Anterior cingulate cortex (tissue), 58 donors: ENCODE measurements at places on chromosomes 7 and 10.

- DNase-seq = no peak
Measured at GRCh38 chr10:128860574-128860973, 606.5 kb upstream of the MGMT start.

DNA sequence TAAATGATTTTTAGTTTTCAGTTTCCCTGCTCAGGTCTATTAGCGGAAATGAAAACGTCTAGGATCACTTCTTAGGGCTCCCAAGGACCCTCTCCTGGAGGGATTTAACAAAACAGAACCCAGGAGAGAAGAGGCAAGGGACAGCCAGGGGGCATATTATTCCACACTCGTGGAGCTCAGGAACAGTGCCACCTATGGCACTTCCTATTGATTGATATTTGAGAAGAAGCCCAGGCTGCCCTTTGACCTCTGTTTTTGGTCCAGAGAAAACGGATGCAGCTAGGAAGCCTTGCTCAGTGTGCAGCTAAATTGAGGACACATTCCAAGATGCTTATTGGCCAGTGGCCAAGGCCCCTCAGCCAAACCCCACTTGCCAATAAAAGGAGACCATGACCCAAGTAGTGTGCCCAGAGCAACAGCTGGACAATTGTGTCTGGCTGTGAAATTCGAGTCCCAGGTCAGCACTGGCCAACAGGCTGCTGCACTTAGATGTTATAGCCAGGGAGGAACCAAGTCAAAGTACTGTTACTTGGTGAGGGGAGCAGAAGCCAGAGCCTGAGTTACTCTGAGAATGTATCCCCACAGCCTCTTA, 24.0 kb upstream of the GPNMB start:
- no peak for DNase-seq

DNA sequence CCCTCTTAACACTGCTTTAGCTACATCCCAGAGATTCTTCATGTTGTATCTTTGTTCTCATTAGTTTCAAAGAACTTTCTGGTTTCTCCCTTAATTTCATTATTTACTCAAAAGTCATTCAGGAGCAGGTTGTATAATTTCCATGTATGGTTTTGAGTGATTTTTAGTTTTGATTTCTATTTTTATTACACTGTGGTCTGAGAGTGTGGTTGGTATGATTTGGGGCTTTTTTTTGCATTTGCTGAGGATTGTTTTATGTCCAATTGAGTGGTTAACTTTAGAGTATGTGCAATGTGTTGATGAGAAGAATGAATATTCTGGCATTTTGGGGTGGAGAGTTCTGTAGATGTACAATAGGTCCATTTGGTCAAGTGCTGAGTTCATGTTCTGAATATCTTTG, 37.9 kb upstream of the CAPZA2 start:
- DNase-seq = no peak

DNA sequence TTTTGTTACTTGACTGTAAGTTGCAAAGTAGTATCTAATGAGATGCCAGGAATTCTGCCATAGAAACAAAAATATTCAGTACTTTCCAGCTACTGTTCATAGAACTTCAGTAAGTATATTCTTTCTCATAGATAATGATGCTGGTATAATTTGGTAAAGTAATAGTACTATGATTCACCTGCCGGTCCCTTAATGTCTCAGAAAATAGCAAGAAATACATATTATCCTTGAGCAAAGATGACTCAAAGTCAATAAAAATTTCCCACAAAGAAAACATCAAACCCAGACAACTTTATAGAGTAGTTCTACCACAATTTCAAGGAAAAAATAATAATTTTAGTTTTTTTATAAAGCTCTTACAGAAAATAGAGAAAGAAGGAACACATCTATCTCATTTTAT, 105.4 kb downstream of the EPDR1 start:
- no peak for DNase-seq

DNA sequence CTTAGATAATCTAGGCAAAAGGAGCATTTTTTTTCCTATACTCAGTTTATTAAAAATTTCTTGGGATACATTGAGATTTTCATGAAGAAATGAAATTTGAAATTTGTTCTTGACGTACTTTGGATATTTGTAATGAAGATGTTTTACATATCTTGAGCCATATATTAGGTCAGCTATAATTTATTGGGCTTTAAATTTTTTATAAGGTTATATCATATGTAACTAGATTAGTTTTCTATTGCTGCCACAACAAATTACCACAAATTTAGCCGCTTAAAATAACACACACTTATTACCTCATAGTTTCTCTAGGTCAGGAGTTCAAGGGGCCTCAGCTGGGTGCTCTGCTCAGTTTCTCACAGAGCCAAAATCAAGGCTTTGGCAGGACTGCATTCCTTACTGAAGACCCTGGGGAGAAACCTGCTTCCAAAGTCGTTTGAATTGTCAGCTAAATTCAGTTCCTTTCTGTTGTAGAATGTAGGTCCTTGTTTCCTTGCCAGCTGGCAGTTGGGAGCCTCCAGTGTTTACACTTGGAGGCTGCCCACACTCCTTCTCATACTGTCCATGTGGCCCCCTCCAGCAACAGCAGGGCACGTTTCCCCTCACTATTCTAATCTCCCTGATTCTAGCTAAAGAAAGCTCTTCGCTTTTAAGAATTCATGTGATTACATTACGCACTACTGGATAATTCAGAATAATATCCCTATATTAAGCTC, 42.6 kb upstream of the DNAH11 start:
- no peak for DNase-seq

DNA sequence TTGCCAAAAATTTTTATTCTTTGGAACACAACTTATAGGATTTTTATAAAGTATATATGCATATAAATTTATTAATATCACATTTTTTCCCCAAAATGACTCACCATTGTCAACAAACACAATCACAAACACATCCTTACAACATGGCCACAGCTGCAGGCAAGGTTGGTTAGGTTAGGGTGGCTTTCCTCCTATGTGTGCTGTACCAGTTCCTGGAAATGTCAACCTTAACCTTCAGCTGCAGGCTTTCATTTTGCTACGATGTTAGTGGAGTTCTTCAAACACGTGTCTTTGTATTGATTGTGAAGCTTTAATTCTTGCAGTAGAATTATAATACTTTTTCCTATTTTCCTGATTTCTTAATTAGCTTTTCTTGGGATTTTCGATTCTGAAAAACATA, 185.8 kb downstream of the PTEN start:
- DNase-seq = no peak

GRCh38 chr10:26903431-26904217, 42.9 kb upstream of the ABI1 start:
- DNase-seq = no peak

DNA sequence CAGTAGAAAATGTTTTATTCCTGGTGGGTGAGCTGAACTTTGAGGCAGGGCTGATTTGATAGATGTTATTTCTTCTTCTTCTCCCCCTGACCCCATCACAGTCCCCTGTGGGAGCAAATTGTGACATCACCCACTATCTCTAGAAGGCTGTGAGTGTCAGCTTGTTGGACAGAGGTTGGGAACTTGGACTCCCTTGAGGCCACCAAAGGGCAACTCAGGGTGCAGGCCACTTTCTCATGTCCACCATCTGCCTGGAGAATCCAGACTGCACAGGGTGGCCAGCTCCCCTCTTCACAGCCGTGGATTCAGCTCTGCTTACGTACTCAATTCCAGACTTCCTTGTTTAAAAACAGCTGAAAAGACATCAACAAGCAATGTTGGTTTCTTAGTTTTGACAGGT, 103.0 kb downstream of the LRRC18 start:
- no peak for DNase-seq

- peak; percentile 87 for DNase-seq
Measured at GRCh38 chr10:29409241-29410054, 120.6 kb downstream of the LYZL1 start.
